ENCODE measurements at places on chromosomes 3 and 15.

DNA sequence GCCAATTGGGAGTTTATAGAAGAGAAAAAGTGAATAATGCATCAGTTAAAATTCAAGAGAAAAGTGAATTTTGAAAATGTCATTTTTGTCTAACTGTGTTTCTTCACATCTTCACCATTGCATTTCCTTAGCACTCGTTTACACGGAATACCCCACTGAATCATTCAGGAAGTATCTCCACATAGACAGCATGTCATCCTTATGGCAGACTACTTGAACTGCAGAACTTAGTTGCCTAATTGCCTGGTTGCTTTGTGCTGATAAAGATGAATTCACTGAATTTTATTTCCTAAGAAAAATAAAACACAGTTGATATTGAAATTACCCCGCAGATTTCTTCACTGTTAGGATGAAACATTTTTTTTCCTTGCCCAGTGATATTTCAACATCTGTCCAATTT, 627.1 kb downstream of the ROBO1 start:
- peak; percentile 65 for DNase-seq

GRCh38 chr15:99509686-99510461, 55.9 kb upstream of the MEF2A start:
- DNase-seq, result no peak

- no peak for DNase-seq
Observed at GRCh38 chr3:38533285-38533976, 37.3 kb downstream of the EXOG start.

DNA sequence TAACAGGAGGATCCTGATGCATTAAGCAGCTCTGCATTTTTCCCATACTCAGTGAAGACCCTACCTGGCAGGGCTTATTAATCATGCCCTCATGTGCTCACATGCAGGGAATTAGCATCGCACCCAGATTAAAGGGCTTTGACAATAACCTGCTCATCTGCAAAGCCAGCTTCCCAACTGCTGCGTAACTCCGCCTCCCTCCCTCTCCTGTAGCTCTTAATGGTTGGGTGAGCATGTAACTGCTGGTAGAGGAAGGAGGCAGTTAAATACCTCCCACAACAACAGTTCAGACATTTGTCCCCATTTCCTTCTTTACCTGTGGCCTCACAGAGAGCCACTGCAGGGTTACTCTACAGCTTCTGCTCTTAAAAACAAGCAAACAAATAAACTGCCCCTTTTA, 203.6 kb upstream of the WNT5A start:
- no peak for DNase-seq

DNA sequence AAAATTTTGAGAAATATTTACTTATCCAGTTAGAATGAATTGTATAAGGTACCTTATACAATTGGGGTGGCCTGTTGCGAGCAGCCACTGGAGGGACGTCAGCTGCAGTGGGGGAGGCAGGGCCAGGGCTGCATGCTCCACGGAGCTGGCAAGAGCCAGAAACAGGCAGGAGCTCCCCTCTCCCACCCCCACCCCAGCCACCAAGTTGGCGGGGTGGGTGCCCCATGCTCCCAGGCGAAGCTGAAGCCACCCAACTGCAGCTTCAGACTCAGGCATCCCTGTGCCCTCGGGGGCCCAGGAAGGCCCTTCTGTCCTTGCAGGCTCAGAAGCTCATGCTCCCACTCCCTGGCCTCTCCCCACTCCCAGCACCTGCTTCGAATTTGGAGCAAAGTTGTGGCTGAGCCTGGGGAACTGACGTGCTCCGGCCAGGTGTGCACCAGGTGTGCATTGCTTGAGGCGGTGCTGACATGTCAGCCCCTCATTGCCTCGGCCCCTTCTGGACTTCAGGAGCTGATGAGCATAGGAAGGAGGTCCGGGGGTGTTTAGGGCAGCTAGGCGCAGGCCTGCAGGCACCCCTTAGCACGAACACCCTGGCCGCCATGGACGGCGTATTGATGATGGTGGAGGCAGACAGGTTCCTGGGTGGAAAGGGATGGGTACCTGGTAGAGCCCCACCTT, 743.8 kb upstream of the GBE1 start:
- no peak for DNase-seq

DNA sequence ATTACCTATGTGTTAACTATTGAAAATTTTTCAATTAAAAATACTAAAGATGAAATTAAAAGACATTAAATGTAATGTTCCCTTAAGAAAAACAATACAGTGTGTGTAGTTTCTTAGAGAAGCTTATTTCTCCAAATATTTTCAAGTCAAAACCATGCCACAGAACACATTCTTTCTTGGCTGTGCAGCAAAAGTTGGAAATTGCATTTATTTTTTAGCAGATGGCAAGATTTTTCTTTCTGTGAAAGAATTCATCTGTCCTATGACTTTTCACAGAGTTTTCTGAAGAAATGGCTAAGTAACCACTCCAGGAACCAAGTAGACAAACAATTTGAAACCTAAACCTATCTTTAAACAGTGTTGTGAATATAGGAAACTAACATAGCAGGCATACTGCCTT, 47.2 kb downstream of the IMPG2 start:
- no peak for DNase-seq

DNA sequence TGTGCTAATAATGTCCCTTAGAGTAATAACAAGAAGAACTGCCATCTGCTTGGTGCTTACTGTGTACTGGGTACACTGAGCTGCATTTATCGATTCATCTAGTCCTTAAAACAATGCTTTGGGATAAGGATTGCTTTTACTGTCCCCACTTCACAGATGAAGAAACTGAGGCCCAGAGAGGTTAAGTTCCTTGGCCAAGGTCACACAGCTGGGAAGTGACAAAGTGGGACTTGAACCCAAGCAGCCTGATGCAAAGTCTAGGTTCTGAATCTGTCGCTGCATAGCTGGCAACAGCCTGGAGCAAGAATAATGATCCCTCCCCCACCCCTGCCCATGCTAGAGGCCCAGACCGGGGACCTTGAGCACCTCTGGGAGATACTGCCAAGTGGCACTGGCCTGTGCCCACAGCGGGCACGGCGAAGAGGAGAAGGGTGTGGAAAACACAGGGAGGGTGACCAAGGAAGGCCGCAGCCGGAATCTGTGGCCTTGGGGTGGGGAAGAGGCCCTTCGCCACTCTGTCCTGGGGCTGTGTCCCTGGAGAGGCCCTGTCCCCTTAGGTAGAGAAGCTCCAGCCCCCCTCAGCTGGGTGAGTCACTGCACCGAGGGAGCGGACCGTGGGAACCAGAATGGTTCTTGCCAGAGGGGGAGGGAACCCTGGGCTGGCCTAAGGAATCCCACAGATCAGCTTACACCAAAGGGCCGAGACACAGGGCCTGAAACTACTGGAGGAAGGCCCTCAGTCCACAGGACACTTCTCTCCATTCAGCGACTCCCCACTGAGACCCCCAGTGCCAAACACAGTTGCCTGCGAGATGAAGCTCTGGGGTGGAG, 3.5 kb downstream of the PLXND1 start:
- DNase-seq, result peak; percentile 85

GRCh38 chr15:54481819-54482218, 503.6 kb downstream of the UNC13C start:
- DNase-seq, result no peak

GRCh38 chr3:126111126-126111551, 27.2 kb upstream of the SLC41A3 start:
- no peak for DNase-seq

DNA sequence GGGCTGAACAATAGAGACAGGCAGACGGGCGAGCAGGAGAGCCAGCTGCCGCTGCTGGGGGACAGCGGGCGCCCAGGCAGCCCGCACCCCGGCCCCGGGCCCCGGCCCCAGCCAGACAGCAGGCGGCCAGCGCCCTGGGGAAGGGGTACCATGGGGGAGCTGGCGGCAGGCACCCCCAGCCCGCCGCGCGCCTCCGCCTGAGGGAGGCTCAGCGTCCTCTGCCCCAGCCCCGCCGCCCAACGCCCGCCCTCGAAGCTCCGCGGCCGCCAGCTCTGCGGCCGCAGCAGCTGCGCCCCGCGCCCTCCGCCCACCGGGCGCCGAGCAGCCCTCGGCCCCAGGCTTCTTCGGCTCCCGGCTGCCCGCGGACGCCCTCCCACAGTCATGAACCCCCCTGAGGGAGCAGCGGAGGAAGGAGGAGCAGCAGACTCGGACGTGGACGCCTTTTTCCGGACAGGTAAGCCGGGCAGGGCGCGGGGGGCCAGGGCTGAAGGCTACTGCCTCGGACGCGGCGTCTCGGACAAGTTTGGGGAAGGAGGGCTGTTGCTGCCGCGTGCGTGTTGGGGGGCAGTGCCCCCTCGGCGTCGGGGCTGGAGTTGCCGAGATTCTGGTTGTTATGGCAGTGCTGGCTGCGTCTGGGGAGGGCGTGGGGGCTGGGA, 41.6 kb upstream of the ROPN1 start:
- DNase-seq, result no peak

DNA sequence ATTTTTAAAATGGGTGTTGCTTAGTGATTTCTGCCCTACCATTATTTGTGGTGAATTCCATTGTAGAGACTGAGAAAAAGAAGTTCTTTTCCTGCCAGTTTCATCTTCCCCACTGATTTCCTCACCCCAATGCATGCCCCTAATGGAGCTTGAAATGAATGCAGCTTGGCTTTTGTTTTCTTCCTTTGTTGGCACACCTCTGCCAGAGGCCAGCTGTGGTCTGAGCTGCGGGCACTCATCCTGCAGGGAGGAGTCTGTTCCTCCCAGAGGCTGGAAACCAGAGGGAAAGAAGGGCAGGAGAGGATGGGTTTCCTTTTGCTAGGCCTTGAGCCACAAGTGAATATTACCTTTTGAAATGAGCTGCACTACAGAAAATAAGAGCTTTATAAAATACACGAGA, 9.3 kb upstream of the ST8SIA2 start:
- DNase-seq, result no peak

GRCh38 chr3:129616291-129616690, 9.8 kb upstream of the PLXND1 start:
- DNase-seq, result no peak

DNA sequence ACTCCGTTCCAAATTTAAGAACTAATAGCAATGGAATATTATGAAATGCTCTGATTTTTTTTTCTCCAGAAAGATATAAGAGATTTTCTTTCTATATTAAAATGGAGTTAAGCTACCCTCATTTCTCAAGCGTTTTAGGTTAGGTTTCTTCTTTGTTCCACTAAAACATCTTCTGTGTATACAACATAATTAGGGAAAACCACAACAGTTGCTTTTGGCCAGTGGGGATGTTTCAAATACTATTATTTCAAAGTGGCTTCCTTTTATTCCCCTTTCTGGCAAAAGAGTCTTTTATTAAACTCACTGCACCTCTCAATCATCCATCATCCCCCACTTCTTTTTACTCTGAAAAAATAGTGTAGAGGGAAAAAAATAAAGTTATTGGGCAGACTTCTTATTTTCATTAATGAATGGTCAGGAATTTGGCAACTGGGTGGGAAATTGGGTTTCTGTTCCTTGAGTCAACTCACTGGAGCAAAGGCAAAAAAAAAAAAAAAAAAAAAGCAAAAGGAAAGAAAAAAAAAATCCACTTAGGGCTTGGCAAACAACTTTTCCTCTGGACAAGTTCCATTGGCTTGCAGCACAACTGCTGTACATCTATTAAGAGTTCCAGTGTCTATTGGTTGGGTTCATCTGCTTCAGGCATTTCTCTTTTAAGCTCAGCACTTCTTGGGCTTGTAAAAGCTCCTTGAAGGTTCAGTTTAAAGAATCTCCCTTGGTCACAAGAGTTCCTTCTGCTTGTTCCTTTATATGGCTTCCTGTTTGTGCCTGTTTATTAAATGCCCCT, 963.4 kb downstream of the ROBO1 start:
- DNase-seq, result peak; percentile 61

- DNase-seq, result peak; percentile 76
Observed at GRCh38 chr15:55649058-55649423, 60.9 kb upstream of the PYGO1 start.

- no peak for DNase-seq
Observed at GRCh38 chr3:69567023-69567709, 172.1 kb upstream of the MITF start.

- DNase-seq, result no peak
Observed at GRCh38 chr15:79972863-79973262, 1.9 kb upstream of the BCL2A1 start.

DNA sequence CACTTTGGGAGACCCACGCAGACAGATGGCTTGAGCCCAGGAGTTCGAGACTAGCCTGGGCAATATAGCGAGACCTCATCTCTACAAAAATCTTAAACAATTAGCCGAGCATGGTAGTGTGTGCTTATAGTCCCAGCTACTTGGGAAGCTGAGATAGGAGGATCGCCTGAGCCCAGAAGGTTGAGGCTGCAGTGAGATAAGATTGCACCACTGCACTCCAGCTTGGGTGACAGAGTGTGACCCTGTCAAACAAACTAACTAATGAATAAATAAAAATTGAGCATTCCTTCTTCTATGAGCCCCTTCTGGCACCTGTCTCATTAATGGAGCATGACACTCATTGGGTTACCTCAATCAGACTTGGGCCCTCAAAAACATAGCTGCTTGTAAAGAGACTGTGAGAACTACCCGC, 7.5 kb downstream of the ZDHHC3 start:
- DNase-seq, result no peak

- no peak for DNase-seq
Observed at GRCh38 chr3:141835557-141836229, 40.8 kb upstream of the ATP1B3 start.

- DNase-seq, result no peak
Observed at GRCh38 chr3:53167418-53168174, 6.6 kb downstream of the PRKCD start.

DNA sequence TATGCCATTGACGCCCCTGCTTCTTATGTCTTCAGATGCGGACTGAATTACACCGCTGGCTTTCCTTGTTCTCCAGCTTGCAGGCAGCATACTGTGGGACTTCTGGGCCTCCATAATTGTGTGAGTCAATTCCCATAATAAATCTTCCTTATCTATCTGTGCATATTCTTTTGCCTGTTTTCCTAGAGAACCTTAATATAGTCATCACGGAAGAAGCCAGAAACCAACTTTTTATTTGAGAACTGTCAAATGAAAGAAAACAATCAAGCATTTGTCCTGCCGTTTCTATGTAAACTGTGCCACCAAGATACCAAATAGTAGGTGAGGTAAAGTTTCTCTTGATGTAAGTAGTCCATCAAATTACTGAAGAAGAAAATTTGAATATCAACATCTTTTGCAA, 51.8 kb upstream of the B3GALNT1 start:
- DNase-seq, result no peak

DNA sequence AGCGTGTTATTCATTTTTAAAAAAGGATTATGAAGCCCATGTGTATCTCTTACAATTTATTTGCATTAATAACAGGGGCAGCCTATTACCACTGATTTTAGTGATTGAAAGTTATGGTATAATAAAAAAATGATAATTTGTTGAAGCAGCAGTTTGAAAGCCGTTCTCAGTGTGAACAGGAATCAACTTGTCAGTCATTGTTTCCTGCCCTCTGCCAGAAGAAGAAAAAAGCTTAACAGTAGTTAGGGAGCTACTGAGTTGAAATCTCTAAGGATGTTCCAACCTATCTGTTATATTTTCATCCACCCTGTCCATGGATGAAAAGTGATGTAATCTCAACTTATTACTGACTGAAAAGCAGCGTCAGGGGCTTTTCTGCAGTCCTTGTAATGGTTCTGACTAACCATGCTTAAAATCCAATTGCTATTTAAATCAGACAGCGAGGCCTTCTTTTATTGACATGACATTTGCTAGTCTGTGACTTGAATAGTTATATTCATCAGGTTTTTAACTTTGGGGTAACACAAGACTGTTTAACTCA, 486.7 kb downstream of the ROBO2 start:
- no peak for DNase-seq

Measured in fibroblast of upper back skin (primary cell).